ENCODE measurements at places on chromosomes 7 and 10.

DNA sequence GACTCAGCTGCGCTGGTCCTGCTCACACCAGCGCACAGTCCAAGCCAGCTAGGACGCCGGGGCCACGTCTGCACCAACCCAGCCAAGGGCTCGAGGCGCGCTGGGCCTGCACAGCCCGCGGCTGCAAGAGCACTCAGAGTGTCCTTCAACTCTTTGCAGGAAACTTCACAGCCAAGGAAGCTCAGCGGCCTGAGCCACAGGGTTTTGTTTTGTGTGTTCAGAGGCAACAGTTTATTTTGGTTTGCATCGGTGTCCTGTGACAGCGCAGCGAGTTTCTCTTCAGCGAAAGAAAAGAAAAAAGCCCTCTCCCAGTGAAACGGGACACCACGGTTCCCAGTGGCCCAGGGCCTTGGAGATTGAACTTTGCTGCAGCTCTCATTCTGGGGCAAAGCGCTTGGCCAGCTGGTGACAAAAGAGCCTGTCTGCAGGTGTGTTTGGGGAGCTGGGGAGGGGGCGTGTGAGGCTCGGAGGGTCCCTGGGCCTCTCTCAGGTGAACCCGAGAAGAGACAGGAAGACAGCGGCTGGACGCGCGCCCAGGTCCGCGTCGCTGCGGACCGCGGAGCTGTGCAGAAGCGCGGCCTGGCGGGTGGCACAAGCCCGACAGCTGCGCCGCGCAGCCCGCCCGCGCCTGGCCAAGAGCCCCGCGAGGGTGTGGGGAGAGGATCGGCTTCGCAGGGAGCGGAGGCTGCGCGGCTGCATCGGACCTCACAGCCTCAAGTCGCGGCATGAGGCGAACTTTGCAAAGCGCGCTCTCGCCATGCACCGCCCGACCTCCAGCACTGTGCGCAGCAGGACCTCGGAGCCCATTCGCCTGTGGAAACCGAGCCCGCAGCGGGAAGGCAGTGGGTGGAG lies 922 bp downstream of the CXCL12 start:
- DNase-seq: no peak

DNA sequence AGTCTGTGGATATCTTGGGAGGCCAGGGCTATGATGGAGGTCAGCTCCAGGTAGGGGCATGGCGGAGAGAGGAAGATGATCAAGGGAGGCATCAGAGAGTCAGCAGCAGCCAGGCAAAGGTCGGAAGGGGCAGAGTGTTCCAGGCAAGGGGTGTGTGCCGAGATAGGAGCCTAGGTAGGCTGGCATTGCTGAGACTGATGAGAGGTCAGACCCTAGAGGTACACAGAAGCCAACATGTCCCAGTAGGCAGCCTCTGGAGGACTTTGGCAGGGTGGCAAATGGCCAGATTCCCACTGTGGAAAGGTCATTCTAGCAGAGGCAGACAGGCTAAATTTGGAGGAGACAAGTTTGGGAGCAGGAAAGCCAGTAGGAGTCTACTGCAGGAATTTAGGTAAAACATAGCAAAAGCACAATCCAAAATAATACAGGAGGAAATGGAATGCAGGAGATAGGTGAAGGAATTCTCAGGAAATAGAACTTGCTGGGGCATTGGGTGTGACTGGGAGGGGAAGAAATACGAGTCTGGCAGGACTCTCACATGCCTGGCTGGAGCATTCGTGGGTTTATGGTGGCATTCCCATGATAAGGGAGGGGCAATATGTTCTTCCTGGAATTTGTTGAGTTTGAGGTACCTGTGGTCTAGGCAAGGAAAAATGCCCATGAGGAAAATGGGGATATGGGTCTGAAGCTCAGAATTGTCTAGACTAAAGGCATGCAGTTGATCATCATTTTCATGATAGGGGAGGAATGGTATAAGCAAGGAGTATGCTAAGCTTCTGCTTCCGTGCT lies 25.7 kb downstream of the TMEM176A start:
- DNase-seq: no peak

- no peak for DNase-seq
These were observed 48.7 kb upstream of the DYNC1I1 start for GRCh38 chr7:95723583-95724180.

- no peak for DNase-seq
These were observed 317.0 kb downstream of the GLRX3 start for GRCh38 chr10:130453036-130453720.

- DNase-seq: no peak
These were observed 87.7 kb upstream of the CHST15 start for GRCh38 chr10:124180947-124181549.

DNA sequence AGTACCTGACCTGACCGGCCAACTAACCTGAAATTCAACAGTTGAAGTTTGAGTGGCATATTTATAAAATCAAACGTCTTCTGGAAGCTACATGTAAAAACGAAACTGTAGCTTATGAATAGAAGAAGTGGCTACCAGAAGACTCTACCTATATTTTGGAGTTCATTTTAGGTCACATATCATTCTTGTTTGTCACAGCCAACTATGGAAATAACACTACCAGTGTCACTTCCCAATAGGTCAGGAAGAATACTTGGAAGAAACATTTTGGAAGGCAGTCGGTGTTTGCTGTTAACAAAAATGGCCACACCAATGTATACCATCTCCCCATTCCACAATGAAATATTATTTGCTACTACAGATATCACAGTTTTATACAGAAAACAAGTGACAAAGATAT lies 12.6 kb downstream of the TWIST1 start:
- no peak for DNase-seq

- DNase-seq: no peak
These were observed 54.4 kb downstream of the TFPI2 start for GRCh38 chr7:93836116-93836515.

GRCh38 chr7:134639683-134640279 lies 6.9 kb upstream of the BPGM start:
- no peak for DNase-seq

GRCh38 chr10:93579985-93580711 lies 13.7 kb downstream of the FFAR4 start:
- no peak for DNase-seq

DNA sequence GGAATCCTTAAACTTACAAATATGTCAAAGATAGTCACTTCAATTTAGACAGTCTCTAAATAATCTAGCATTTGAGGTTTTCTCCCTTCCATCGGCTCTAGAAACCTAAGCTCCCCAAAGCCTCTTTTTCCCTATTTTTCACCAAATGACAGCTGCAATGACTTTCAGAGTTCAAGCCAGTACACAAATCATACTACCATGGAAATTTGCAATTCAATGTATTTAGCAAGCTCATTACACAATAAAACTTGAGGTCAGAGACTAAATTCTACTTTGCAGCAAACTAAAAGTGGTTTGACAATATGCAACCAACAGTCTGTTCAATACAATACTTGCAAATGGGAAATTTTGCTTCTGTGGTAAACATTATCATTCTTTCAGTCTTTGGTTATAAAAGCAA lies 80.3 kb downstream of the SKIDA1 start:
- DNase-seq: no peak

DNA sequence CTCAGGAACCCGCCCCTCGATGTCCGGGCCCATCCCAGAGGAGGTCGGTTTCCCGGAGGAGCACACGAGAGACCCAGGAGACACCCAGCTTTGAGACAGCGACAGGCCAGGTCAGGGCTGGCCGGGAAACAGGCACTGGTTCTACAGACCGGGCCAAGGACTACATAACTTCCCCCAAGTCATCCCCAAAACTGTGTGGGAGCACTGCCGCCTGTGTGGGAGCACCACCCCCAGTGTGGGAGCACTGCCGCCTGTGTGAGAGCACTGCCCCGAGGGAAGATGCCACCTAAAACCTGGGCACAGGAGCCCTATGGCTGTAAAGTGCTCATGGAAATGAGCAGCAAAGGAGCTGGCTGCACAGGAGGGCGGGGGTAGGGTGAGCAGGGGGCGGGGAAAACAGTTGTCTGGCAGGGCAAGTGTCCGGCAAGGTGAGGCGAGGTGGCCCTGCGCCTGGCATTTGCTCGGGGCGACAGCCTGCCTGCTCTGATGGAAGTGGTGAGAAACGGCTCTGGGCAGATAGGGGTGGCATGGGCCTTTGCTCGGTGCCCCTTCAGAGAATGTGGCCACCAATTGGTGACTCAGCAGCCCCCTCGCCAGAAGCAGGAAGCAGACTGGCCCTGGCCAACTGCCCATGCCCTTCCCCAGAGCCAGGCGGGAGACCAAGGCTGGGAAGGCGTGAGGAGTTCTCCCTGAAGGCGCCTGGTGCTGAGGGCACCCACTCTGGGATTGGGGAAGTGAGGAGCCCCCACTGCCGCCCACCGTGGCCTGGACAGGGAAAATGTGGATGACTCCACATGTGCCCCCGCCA lies 26.2 kb downstream of the PAPOLB start:
- DNase-seq: no peak

DNA sequence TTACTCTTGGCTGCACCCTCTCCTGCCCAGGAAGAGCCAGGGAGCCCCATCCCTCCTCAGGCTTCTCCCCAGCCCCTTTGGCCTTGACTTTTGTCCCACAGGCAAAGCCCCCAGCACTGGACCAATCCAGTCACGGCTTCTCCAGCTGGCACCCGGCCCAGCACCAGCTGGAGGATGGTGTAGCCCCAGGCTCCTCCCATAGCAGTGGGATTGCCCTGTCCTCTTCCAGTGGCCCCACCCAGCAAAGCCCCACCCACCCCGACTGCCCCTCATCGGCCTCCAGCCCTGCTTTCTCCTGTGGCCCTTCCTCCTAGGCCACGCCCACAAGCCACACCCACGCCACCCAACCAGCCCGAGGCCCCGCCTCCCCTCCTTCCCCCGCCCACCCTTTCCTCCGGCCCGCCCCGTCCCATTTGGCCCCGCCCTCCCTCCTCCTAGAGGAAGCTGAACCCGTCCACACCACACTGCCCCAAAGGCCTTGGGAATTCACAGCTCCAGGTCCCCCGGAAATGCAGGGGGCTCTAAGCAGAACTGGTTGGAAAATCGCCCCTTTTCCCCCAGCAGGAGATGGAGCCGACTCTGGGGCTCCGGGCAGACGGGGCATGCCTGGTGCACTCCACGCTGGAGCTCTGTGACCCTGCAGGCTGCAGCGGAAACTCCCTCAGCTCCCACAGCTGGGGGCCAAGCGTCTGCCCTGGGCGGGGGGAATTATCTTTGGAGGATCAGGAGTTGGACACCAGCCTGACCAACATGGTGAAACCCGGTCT lies 25.2 kb downstream of the GET4 start:
- DNase-seq: no peak

DNA sequence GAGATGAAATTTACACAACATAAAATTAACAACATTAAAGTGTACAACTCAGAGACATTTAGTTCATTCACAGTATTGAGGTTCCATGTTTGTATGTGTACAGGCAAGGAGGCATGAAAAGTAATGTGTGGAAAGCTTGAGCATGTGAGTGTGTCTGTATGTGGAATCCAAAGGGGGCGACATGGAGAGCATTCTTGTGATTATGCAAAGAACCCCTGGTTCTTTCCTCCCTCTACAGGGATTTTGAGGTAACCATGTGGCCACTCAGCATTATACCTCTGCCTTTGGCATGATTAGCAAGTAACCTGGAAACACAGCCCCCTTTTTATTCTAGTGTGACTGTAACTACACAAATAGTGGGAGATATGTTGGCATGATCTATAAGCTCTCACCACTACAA lies 21.0 kb downstream of the OR2F1 start:
- DNase-seq: no peak

DNA sequence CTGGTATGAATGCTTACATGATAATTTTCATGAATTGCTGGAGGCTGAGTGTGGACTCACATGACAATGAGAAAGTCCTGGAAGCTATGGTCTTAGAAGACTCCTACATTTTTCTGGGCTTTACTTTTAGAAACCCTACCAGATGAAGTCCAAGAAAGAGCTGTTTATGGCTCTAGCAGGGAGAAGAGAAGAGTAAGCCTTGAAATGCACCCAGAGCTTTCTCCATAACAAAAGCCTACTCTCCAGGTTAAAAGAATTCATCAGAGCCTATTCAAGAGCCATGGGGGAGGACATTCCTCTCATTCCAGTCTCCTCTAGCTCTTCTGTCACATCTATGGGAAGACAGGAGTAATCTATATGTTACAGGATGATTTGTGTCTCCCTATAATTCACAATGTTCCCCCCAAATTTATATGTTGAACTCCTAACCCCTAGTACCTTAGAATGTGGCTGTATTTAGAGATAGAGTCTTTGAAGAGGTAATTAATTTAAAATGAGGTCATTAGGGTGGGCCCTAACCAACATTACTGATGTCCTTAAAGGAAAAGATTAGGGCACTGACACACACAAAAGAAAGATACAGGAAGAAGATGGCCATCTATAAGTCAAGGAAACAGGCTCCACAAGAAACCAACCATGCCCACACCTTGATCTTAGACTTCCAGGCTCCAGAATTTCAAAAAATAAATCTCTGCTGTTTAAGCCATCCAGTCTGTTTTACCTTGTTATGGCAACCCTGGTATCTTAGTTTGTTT lies 193.8 kb upstream of the PTER start:
- DNase-seq: no peak

- no peak for DNase-seq
These were observed 73.7 kb upstream of the ABCB5 start for GRCh38 chr7:20541608-20542349.

GRCh38 chr7:493661-494251 lies 25.9 kb downstream of the PDGFA start:
- DNase-seq: no peak

DNA sequence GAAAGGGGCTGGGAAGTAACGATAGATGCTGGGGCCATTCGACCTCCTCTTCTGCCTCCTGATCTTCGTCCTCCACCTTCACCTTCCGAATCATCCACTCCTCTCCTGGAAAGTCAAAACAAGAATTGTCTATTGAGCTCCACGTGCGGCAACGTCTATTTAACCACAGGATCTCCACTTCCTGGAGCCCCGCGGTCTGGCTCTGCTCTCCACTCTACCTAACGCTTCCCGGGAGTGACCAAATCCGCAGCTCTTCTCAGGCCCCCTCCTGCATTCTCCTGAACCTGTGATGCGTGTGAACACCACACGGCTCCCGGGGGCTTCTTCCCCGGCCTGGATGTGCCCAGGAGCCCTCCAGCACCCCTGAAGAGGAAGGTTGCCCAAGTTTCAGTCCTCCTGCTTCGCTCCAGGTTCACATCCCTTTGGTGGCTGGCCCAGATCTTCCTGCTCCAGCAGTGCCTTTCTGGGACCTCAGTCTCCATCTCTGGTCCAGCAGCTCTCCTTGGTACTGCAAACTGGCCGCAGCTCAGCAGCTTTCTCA lies 7.2 kb downstream of the ZNF467 start:
- no peak for DNase-seq

GRCh38 chr7:136665878-136666509 lies 202.5 kb upstream of the CHRM2 start:
- no peak for DNase-seq

DNA sequence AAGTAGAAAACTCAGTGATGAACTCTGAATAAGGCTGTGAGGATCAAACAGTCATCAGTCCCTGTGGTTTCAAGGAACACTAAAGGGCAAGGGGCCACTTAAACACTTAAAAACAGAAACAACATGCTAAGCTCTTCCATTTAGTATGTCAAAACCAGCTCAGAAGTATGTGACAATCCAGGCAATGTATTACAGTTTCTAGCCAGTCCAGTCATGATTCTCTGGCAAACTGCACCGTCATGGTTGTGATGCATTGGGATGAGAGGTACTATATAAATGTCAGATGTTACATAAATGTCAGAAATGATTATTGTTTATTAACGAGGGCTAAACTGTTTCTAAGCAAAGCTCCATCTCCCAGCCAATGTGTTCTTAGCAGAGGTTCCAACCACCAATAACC lies 4.7 kb upstream of the CREB5 start:
- no peak for DNase-seq

- DNase-seq: no peak
These were observed 72.3 kb upstream of the MKRN1 start for GRCh38 chr7:140551355-140552239.

- no peak for DNase-seq
These were observed 117.9 kb downstream of the KMT2E start for GRCh38 chr7:105131890-105132289.

GRCh38 chr7:94510582-94511496 lies 1.2 kb downstream of the CASD1 start:
- peak; percentile 31 for DNase-seq

Measured in CD4-positive, alpha-beta T cell treated with Interleukin-6 at 100 ng/mL for 8 hours (primary cell).